ENCODE measurements at places on chromosomes 11 and 22.

DNA sequence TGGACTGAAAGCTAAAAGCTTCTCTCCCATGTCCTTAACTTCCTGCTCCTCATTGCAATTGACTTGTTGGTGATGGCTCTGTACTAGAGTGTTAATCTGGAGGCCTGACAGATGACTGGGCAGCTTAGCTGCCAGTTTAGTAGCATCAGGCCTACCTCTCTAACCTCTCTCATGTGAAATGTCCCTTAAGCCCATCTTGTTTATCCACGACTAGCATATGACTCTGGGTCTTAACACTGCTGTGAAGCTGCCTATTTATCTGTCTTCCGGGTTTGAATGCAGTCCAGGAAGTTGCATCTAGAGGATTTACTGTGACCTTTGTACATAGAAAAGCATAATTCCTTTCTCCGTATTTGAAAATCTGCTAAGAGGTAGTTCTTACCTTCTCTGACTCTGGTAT, 85.3 kb upstream of the HORMAD2 start:
- no peak for DNase-seq

GRCh38 chr11:34250732-34251588, 106.8 kb downstream of the ABTB2 start:
- DNase-seq: no peak

DNA sequence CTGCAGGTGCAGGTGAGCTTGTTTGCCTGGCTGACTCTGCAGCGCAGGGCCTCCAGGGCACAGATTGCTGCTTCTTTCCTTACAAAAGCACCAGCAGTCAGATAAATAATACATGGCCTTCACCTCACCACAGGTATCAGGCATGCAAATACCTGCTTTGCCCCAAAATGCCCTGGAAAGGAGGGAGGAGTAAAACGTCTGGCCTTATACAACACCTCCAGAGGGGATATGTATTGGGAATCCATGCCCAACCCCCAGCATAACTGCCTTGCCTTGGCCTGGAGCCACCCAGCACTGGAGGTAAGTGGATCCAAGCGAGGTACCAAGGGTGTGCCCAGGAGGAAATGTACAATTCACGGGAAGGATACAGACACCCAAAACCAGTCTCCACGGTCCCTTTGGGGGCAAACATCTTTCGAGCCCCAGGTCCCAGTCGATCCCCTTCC, 860 bp downstream of the TMEM184B start:
- DNase-seq: no peak

DNA sequence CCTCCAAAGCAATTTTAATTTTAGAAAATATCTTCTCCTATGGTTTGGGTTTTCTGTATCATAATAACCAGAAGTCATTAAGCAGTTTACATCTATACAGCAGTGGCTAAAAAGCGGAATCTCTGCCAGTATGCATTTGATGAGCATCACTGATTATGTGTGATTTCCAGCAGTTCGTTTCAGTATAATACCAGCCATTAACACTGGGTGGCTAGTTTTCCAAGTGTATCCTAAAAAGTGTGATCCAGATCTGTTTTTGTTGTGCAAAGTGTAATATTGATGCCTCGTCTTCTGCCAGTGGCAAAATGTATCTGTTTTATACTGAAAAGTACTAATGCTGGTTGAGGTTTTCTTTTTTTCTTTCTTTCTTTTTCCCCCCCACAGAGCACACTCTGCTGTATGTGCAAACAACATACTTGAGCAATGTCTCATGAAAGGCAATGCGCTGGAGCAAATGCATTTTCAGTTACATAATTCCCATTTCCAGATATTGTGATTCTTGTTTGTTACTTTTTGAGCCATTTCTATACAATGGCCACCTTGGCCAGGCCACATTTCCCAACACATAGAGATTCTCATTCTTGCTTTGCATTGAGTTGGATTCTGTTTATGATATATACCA, 64.2 kb downstream of the SLC36A4 start:
- DNase-seq: no peak

DNA sequence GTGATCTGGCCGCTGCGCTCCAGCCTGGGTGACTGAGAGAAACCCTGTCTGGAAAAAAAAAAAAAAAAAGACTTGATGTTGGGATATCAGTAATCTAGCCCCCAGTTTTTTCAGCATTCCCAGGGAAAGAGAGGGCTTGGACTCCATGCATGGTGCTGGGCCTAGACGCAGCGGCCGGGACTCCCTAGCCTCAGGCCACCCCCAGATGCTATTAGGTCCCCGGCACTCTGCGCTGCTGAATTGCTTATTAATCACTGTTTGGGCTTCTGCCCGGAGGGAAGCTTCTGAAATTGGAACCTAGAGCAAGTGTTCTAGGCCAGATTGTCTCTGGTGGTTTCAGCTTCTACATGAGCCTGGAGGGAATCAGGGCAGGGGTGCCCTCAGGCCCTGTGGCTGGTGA, 39.0 kb downstream of the SLCO2B1 start:
- no peak for DNase-seq

Measured in left hindlimb (tissue), 1 donor.